ENCODE measurements at places on chromosomes 16 and 17. TPM values are rescaled to one million over a fixed set of nuclear protein-coding genes. Genes with fewer than 3 reads are reported as not detected.

MMP28 gene
- total RNA-seq: 0.68 TPM

GRCh38 chr17:17416007-17416399 lies 60.8 kb upstream of the MED9 start:
- DNase-seq: peak; percentile 86

TBX21 gene
- 0.10 TPM for total RNA-seq

GRCh38 chr16:85778873-85779272 lies 20.5 kb downstream of the EMC8 start:
- DNase-seq: no peak

DNA sequence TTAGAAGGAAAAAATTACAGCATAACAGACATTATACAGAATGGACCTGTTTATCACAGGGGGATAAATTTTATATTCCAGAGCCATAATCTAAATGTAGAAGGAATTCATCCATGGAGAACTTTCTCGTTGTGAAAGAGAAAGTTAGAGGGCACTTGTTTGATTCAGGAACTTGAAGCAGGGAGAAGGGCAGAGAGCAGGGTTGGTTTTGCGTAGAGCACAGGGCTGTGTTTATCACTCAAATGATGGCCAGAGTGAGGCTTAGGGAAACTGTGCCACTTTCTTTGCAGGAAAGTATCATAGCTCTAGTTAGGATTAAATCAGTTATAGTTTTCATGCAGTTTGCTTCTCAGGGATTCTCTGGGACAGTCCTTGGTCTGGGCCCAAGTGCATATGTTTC lies 29.1 kb upstream of the MED13 start:
- no peak for DNase-seq

- no peak for DNase-seq
These were observed 22.3 kb upstream of the G6PC1 start for GRCh38 chr17:42878123-42878880.

DNA sequence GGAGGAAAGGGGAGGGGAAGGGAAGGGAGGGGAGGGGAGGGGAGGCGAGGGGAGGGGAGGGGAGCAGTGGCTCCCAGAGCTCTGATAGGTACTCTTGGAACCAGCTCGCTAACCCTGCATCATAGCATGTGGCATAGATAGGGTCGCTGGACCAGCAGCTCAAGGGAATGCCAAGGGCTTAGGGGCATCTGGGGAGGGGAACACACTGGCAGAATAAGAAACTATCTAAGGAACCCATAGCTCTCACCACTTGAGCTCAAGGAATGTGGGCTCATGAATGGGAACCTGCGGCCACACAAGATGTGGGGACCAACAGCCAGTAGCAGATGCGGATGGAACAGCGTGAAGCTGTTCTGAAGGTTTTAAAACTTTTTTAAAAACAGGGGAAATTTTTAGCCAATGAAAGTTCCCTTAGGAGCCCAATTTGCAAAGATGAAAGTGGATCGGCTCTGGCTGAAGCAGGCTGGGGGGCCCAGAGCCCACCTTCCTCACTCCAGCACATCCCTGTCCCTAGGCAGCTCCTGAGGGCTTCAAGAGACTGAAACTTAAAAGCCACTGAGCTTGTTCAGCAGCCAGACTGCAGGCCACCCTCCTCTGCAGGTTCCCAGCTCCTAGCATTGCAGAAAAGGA lies 46.9 kb downstream of the PIMREG start:
- no peak for DNase-seq

- DNase-seq: peak; percentile 76
These were observed at the start of gene TUBB3 for GRCh38 chr16:89922884-89923639. TSS of gene TUBB3 (plus strand) at chr16:89923342. CDS start at chr16:89923402, 60 bp downstream.

TP53TG3C gene
- total RNA-seq: not detected

CPNE7 gene
- total RNA-seq: 3.9 TPM

DNA sequence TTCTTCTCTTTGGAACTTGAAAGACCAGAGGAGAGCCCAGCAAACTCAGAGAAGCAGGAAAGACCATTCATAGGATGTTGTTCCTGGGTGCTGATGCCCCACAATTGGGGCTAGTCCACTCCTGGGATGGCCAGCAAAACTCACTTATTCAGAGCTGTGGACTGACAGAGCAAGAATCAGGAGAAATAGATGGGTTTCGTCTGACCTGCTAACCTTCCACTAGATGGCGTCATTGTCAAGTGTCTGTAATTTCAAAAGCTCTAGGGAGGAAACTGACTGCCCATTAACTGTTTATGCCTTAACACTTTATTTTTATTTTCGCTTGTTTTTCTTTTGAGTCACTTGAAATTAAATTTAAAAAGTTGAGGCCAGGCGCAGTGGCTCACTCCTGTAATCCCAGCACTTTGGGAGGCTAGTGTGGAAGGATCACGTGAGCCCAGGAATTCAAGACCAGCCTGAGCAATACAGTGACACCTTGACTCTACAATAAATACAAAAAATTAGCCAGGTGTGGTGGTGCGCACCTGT lies 28.7 kb upstream of the MILR1 start:
- peak; percentile 86 for DNase-seq

Data from H4 (cell line).